ENCODE measurements at places on chromosomes 6 and 20.

DNA sequence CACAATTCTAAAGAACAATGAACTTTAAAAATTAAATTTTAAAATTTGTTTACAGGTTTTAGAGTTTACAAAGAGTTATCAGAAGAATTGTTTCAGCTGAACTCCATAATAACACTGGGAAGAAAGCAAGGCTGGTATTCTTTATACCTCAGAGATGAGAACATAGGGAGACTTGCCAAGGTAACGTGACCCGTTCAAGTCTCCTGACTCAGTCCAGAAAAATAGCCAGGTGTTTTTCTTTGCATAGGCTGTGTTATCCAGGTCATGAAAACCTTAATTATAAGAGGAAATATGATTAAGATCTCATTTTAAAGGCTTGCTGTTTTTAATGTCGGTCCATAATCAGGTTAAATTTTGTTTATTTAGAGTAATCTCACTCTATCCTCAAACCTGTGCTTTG is 8.5 kb upstream of the C6orf141 start:
- DNase-seq = no peak

GRCh38 chr6:137399881-137400443 is 94.2 kb downstream of the OLIG3 start:
- DNase-seq = no peak

DNA sequence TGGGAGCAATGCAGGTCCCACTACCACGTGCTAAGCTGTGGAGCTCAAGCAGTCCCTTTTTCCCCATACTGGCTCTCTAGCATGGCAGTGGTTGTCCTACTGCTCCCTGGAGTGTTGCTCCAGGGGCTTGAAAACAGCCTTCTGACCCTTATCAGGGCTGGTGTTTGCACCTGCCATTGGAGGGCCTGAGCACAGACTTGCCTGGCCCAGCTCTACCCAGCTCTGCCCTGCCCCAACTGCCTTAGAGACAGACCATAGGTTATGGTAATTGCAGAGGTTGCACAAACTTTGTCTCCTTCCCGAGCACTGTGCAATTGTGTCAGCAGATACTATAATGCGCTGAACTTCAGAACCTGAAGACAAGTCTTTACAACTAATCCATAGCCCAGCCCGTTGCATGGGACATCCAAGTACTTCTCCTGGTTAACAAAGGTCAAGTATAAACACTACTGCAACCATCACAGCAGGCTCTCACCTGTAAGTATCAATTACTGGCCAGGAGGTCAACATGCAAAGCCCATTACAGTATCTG is 58.7 kb downstream of the PDSS2 start:
- no peak for DNase-seq

GRCh38 chr20:41242352-41242751 is 75.2 kb downstream of the ZHX3 start:
- no peak for DNase-seq

- peak; percentile 33 for DNase-seq
These were observed 3.0 kb downstream of the E2F3 start for GRCh38 chr6:20404641-20405032.

- DNase-seq = no peak
These were observed 8.5 kb upstream of the DNMT3B start for GRCh38 chr20:32753731-32754130.

- DNase-seq = no peak
These were observed 15.1 kb downstream of the PTPRA start for GRCh38 chr20:2888224-2888955.

GRCh38 chr20:38805502-38805957 is at the start of gene PPP1R16B:
PPP1R16B (plus strand) TSS chr20:38805697; CDS start chr20:38835926, 30,229 bp downstream.
- DNase-seq = no peak

DNA sequence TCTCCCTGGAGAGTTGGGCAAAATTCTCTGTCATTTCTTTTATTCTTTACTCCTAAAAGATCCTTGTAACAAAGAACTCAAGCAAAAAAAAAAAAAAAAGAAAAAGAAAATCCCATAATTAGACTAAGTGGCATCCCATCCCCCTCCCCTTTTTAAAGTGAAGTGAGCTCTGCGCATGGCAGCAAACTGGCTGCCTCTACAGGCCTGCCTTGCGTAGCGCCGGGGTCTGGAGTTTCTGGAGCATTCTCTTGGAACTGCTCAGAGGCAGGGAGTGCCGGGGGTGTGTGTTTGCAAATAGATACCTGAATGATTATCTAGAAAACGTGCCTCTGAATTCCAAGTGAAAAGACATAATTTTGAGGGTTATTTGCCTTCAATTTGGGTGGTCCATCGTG is 48.1 kb downstream of the FOXC1 start:
- no peak for DNase-seq

GRCh38 chr6:25749837-25750236 is 4.7 kb upstream of the SLC17A4 start:
- no peak for DNase-seq

DNA sequence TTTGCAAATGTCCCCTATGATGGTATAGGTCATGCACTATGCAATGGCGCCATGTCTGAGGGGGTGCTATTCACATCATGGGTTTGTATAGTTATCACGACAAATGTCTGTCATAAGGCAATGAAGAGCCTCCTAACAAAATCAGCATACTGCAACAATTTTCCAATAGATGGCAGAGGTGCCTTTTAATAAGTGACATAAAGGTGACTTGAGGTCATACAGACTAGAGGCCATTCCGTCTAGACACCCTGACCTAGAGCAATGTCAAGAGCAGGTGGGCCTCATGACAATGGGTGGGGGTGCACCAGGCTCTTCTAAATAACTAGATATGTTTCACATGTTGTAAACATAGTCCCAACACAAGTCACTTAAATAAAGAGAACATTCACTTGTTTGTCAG is 107.7 kb downstream of the KIF6 start:
- DNase-seq = no peak

GRCh38 chr6:21915707-21916260 is 322.2 kb downstream of the SOX4 start:
- DNase-seq = no peak

- no peak for DNase-seq
These were observed 3.2 kb upstream of the TUBB1 start for GRCh38 chr20:59015812-59016711.

DNA sequence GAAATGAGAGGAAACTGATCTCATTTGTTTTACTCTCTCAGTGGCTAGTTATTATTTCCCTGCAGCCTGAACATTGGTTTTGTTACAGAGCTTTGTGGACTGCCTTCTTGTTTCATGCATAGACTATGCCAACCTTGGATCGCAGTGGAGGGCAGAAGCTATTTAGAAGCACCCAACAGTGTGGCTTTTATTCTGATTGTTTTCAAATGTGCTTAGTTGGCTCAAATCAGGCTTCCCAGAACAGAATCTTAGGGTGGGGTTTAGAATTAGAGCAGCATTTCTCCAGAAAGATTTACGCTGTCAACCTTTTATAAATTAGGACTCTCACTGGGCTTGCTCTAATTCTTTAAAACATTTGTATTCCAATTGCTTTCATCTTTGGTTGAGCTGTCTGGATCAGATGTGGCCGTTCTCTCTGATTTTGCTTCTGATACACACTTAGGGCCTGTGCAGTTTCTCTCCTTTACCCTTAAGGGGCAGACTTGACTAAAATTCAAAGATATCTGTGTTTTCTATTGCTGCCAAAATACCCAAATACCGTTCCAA is 210.3 kb downstream of the BCKDHB start:
- no peak for DNase-seq

DNA sequence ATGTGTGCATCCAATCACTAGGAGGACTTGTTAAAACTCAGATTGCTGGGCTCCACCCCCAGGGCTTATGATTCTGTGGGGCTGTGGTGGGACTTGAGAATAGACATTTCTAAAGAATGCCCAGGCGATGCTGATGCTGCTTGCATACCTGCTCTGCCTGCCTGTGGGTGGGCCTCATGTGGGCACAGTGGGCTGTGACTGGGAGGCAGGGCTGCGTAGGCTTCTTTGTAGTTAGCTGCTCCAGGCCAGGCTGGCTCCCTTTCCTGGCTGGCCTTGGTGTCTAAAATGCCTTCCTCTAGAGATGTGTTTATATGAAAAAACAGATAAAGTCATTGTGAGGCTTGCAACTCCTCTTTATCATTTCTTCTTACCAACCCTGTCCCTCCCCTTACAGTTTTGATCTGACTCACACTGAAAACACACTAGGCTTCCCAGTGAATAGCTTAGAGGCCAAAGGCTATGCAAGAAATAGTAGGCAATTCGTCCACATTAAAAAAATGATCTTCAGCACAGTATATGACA is 495.5 kb upstream of the MAP3K7 start:
- no peak for DNase-seq

DNA sequence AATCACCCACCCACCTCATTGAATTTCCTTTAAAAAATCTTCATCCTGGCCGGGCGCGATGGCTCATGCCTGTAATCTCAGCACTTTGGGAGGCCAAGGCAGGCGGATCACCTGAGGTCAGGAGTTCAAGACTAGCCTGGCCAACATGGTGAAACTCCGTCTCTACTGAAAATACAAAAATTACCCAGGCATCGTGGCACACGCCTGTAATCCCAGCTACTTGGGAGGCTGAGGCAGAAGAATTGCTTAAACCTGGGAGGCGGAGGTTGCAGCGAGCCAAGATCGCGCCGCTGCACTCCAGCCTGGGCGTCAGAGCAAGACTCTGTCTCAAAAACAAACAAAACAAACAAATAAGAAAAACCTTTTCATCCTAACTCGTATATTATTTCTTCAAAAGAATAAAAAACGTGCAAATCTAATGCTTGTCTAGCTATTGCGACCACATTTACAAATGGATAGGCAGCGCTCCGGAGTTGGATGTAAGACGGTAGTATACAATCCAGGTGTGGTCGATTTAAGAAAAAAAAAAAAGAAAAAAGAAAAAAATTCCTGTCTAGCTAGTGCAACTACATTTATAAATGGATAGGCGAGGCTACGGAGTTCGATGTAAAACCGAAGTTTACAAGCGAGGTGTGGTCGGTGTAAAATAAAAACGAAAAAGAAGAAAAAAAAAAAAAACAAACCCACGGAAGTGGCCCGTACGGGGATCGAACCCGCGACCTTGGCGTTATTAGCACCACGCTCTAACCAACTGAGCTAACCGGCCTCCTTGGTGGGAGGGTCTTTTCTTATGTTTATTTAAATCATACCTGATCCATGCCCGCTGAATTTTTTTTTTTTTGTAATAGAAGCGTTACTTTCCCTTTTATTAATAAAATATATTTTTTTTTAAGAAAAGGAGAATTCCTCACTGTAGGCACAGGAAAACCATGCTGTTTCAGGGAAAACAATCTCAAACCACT is 70.7 kb upstream of the PRSS16 start:
- peak; percentile 67 for DNase-seq

GRCh38 chr6:132456700-132457143 is 55.4 kb upstream of the MOXD1 start:
- no peak for DNase-seq

GRCh38 chr20:51013577-51014330 is 9.2 kb downstream of the KCNG1 start:
- no peak for DNase-seq

DNA sequence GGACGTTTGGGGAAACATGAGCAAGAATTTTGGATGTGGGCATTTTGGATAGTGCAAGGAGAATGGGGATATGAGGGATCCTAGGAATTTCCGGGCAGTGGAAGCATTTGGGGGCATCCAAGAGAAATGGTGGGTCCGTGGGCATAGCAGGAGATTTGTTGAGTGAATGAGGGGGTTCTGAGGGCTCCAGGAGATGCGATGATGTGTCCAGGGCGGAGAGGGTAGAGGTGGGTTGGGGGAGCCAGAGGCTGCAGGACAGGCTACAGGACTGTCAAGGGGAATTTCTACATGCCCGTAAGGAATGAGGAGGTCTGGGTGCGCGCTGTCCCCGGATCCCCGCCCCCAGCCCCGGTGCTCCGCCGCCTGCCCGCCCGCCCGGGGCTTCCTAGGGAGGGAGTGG is 364 bp downstream of the FRS3 start:
- DNase-seq = no peak

- no peak for DNase-seq
These were observed 150.5 kb upstream of the PTPN1 start for GRCh38 chr20:50359607-50360217.

GRCh38 chr6:29537714-29538403 is 21.7 kb downstream of the UBD start:
- no peak for DNase-seq

DNA sequence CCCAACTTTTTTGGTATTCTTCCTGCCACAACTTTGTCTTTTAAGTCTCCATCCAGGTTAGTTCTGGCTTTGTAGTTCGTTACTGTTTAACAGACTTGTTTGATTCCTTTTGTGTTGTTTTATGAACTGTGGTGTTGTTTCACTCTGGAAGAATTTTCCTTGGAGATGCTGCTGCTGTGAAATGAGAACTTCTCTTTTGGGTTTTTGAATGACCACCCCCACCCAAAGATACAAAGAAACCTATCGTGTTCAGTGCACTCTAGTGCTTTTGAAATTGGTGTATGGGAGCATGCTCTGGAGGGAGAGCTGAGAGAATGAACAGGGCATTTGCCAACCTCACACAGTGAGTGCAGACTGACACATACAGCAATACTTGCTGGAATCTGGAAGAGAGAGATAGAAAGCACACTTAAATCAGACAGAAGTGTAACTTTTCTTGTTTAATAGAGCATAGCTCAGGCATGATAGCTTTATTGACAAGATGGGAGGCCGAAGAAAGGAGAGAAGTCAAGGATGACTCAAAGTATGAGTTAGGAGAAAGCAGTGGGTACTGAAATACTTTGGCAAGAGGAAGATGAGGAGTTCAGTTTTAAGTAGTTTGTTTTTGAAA is 293.1 kb downstream of the SOX4 start:
- no peak for DNase-seq

DNA sequence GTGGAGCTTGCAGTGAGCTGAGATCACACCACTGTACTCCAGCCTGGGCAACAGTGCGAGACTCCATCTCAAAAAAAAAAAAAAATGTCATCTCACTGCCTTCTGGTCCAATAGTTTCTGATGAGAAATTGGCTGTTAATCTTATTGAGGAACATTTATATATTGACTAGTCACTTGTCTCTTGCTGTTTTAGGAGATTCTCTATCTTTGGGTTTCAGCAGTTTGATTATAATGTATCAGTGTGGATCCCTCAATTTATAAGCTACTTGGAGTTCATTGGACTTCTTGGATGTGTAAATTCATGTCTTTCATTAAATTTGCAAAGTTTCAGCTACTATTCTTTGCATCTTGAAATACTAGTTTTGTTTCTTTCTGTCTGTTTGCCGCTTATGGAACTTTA is 11.2 kb downstream of the ZGPAT start:
- no peak for DNase-seq

DNA sequence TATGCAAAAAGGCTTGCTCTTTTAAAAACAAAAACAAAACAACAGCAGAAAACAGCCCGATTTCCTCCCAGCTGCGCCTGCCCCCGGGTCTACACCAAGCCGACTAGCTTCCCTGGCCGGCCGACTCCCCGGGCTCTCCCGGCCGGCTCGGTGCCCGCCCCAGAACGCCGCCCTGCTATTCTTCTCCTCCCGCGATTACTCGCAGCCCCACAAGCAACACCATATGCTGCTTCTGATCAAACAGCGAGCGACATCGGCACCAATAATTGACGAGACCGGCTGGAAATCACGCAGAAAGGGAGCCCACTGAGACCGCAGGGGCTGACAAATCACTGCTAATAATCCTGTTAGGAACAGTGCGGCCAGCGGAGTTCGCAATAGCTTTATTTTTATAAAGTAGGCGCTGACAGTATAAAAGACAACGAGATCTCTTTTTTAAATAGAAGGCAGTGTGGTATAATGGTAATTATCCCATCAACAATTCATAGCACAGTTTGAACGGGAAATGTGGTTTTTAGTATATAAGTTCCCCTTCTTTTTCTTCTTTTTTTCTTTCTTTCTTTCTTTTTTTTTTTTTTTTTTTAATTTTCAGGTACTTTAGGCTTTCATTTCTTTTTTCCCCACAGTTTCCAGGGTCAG is 3.3 kb downstream of the SIM1 start:
- DNase-seq = no peak

Data from SW 1271 (cell line).